ENCODE measurements at places on chromosomes 7 and 10.

- DNase-seq = no peak
These were observed 228.7 kb downstream of the SKIDA1 start for GRCh38 chr10:21296575-21297355.

- no peak for DNase-seq
These were observed 9.7 kb downstream of the CUZD1 start for GRCh38 chr10:122835908-122836307.

DNA sequence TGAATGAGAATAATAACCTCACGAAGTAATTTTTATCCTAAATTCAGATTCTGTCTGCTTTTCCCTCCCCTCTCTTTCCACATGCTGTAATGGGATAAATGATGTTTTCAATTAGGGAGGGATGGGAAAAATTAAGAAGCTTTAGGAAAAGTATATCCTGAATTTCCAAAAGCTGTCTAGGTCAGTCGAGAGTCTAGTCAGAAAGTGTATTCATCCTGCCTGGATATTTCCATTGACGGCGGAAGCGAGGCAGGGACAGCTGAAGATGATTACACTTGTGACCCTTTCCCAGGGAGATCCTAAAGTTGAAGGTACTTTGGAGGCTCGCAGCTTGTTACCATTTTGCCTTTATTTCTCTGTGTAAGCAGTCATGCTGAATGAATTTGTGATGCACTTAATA, 204.1 kb downstream of the ZNF365 start:
- DNase-seq = no peak

DNA sequence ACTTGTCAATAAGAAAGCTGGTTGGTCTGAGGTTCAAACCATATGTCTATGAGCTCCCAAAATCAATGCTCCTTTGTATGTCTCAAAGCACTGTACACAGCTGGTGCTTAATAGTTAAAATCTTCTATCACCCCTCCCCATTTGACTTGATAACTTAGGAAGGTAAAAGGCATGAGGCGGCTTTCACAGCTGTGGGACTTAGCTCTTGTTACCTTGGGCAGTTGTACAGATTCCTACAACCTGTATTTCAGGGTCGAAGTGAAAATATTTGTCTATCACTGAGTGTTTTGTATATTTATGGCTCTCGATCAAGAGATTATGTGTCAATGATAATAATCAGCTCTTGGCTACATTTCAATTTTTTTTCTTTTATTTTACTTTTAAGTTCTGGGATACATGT, 992 bp upstream of the KIFBP start:
- no peak for DNase-seq

GRCh38 chr7:469563-469961, 50.1 kb downstream of the PDGFA start:
- DNase-seq = no peak

GRCh38 chr10:23204773-23205172, 12.7 kb downstream of the PTF1A start:
- no peak for DNase-seq

Measured in Peyer's patch (tissue), 4 donors.